COR-L47 (cell line): ENCODE measurements at places on chromosomes 1 and 21.

DNA sequence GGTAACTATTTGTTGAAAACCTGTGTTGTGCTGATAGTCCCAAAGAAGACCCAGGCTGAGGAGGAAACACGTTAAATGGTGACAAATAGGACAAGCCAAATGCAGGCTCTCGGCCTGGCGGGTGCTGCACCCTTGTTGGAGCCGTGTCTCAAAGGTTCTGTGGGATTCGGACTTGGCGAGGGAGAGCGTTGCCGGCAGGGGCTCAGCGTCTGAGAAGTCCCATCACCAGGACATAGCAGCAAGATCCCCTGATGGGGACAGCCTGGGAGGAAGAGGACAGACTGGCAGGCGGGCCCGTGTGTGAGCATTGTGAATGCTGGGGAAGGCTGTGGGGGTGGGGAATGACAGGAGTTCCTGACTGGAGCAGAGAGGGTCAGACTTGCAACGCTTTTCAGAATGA lies 142.5 kb downstream of the PGBD5 start:
- DNase-seq, result no peak

DNA sequence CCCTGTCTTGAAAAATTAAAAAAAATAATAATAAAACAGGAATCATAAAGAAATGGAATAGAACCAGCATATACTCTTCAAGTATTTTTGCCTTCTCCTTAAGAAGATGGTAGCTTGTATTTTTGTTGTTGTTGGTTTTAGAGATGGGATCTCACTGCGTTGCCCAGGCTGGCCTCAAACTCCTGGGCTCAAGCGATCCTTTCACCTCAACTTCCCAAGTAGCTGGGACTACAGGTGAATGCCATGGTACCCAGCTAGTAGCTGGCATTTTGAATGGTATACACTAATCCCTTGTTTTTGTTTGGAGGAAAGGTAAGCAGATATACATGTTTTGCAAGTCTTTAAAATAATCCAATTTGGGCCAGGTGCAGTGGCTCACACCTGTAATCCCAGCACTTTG lies 34.7 kb upstream of the ERO1B start:
- no peak for DNase-seq

GRCh38 chr1:43914576-43915525 lies 18.8 kb upstream of the ARTN start:
- no peak for DNase-seq

GRCh38 chr1:110606657-110607535 lies 738 bp upstream of the KCNA2 start:
- peak; percentile 23 for DNase-seq

- DNase-seq, result no peak
Measured at GRCh38 chr1:33300673-33301072, 20.2 kb downstream of the A3GALT2 start.

DNA sequence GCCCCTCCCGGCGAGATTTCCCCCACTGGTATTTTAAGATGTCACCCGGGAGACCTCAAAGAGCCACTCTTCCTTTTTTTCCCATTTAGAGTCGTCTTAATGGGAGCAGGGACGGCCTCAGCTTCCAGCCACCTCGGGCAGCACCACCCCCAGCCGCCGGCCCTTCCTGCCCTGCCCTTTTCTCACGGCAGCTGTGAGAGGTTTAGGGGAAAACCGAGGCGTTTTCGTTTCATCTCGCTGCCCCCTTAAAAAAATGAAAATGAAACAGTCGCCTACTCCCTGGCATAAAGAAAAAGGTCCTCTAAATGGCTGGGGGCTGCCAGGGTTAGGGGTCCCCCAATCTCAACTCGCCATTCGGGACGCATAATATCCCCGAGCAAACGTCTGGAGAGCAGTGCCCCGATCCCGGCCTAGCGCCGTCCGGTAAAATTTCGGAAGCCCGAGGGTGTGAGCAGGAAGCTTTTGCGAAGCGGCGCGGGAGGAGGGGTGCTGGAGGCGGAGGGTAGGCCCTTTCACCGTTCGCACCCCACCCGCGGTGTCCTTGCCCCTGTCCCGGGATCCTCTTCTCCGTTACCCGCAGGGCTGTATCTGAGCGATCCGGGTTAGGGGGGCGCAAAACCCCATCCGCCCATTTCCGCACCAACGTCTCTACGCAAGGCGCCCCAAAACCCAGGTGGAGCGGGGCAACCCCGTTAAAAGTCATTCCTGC lies 1.2 kb downstream of the RUNX3 start:
- DNase-seq, result no peak

- DNase-seq, result no peak
Measured at GRCh38 chr1:22645931-22646330, 2.5 kb downstream of the C1QC start.

- no peak for DNase-seq
Measured at GRCh38 chr1:117611121-117611601, 5.3 kb downstream of the TENT5C start.

- DNase-seq, result no peak
Measured at GRCh38 chr1:100671601-100672000, 47.9 kb upstream of the VCAM1 start.

DNA sequence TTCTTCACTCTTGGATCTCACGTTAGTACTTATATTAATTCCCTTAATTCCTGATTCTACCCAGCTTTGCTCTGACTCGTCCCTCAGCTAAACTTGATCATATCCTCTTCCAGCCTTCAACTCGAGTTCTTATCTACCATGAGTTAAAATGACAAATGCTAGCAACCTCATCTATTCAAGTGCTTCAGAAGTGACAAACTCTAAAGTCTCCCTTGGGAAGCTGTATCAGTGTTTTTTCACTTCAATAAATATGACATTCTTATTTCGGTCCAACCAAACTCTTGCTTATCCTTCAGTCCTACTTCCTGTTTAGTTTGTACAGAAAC lies 75.3 kb downstream of the FOXJ3 start:
- no peak for DNase-seq

DNA sequence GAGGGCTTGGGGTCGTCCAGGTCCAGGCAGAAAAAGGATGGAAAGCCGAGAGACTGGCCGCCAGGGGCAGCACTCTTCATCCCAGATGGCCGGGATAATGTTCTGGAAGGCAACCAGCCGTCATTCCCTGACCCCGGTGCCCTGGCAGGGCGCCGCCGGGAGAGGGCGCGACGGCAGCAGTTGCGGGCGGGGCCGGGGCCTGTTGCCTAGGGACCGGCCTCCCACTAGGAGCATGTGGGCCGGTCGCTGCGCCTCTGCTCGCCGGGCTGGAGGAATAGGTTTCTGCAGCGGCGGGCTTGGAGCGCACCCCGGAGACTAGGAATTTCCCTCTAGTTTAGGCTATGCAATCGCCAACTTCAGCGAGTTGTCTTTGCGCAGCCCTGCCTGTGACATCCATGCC lies 11.0 kb downstream of the DMRTB1 start:
- no peak for DNase-seq

DNA sequence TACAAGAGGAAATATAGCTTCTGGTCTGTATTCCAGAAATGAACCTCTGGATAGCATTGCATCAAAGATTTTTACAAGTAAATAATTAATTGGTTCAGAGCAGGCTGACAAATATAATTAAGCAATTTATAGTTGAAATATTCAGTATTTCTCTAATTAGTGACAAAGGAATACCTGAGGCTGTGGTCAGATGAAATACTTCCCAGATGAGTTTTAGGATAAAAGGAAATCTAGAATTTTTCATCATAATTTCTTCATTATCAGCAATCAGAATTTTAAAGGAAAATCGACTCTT lies 112.8 kb downstream of the NEK7 start:
- no peak for DNase-seq

GRCh38 chr21:41213021-41213420 lies 45.1 kb downstream of the BACE2 start:
- no peak for DNase-seq

GRCh38 chr1:46653405-46653958 lies 14.7 kb downstream of the ATPAF1 start:
- DNase-seq, result no peak

- DNase-seq, result no peak
Measured at GRCh38 chr1:53188099-53188498, 8.5 kb upstream of the CPT2 start.

- DNase-seq, result no peak
Measured at GRCh38 chr1:223426936-223427335, 33.7 kb downstream of the CCDC185 start.

DNA sequence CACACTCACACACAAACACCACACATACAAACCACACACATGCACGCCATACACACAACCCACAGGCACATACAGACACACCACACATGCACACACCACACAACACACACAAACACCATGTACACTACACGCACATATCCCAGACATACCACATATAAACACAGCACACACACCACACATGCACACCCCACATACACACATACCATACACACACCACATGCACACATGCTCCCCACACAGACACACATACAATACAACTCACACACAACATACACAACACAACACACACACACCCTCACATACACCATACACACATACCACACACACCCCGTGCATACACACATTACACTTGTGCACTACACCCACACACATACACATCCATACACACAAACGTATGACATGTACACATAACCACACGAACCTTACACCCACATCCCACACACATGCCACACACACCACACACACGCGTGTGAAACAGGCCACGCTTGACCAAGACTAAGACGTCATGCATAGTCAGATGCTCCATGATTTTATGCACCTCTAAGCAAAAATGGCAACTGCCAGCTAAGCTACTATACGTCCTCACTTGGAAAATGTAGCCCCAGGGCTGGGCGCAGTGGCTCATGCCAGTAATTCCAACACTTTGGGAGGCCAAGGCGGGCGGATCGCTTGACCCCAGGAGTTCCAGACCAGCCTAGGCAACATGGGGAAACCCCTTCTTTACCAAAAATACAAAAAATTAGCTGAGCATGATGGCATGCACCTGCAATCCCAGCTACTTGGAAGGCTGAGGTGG lies 77.4 kb upstream of the TMPRSS2 start:
- no peak for DNase-seq

DNA sequence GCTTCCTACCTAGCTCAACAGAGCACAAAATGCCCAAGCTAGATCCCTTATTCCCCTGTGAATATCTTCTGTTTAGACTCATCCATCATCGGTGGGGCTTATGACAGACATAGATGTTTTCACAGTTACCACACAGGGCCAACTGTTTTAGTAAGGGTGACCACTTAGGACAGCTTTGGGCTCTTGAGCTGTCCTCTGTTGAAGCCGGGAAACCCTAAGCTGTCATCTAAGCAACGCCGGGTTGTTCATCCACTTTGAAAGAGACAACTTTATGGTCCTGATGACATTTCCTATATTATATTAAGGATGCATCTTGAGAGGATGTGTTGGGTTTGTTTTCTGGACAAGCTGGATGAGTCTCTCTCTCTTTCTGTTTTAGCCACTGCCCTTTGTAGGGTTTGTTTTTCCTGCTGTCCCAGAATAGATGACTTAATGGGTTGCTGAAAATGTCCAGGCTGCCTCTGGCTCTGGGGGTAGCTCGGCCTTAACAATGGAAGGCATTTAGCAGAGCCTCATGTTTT lies 110.5 kb upstream of the UBE2U start:
- DNase-seq, result no peak

DNA sequence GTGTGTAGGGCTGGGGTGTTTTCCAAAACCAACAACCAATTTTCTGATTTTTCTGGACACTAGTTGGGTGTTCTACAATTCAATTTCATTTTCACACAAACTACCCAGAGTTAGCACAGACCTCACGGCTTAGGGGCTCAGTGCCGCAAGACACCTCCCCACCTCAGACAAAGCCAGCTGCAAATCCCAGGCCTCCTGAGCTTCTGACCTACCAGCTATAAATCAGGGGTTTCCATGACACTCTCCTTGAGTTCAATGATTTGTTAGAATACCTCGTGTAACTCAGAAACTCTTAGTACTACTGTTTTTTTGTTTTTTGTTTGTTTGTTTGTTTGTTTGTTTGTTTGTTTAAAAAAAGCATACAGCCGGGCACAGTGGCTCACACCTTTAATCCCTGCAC lies 28.7 kb upstream of the FAM89A start:
- no peak for DNase-seq

GRCh38 chr1:52002038-52002917 lies 11.8 kb upstream of the RAB3B start:
- DNase-seq, result peak; percentile 72

GRCh38 chr1:21517660-21518480 lies 8.6 kb downstream of the ALPL start:
- no peak for DNase-seq

DNA sequence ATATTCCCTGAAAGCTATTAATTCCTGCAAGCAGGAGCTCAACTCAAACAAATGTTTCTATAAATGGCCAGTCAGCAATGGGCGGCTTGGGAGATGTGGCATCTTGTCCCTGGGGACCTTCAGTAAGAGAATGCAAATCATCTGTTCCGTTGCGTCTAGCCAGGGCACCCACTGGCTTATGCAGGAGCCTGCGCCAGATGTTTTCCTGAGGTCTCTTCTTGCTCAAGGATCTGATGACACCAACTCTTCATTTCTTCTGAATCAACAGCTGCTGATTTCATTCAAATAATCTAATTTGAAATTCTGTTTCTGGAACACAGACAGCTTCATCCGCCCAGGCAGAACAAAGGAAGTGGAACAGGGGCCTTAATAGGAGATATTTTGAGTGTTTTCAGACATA lies 70.0 kb upstream of the AJAP1 start:
- DNase-seq, result no peak

- DNase-seq, result no peak
Measured at GRCh38 chr1:220775240-220775853, 11.4 kb upstream of the MTARC1 start.

DNA sequence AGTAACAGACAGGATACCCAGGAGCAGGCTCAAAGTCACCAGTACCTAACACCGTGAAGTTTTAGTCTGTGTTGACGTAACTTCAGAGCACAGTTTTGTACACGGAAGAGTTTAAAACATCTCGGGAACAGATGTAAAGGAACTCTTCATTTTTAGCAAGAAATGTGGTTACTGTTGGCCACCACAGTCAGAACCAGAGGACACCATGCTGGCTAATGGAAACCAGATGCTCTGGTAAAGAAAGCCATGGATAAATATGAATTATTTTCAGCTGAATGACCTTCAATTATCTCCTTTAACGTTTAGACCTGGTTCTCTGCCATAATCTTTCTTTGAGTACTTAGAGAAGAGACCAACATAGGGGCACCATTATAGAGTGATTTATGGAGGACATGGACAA lies 115.9 kb downstream of the NTMT2 start:
- no peak for DNase-seq

GRCh38 chr1:188244681-188245080 lies 1415.9 kb downstream of the PLA2G4A start:
- DNase-seq, result no peak

GRCh38 chr1:50930193-50930592 lies 29.9 kb downstream of the FAF1 start:
- no peak for DNase-seq

DNA sequence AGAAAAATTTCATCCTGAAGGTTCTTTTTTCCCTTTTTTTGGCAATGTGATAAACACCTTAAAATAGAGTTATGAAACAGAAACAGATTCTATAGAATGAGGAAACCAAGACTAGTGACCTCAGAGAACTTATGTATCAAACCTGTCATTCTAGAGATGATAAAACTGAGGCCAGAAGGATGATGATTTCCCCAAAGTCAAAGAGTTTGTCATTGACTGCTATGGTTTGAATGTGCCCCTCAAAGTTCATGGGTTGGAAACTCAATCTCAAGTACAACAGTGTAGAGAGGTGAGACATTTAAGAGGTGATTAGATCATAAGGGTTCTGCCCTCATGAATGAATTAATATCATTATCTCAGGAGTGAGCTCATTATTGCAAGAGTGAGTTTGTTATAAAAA lies 13.7 kb upstream of the BEND5 start:
- DNase-seq, result no peak

- no peak for DNase-seq
Measured at GRCh38 chr1:207128336-207128921, 24.4 kb downstream of the C4BPA start.
